ENCODE measurements at places on chromosomes 7 and 10.

GRCh38 chr7:128738570-128739047, 550 bp upstream of the CALU start:
- no peak for DNase-seq

DNA sequence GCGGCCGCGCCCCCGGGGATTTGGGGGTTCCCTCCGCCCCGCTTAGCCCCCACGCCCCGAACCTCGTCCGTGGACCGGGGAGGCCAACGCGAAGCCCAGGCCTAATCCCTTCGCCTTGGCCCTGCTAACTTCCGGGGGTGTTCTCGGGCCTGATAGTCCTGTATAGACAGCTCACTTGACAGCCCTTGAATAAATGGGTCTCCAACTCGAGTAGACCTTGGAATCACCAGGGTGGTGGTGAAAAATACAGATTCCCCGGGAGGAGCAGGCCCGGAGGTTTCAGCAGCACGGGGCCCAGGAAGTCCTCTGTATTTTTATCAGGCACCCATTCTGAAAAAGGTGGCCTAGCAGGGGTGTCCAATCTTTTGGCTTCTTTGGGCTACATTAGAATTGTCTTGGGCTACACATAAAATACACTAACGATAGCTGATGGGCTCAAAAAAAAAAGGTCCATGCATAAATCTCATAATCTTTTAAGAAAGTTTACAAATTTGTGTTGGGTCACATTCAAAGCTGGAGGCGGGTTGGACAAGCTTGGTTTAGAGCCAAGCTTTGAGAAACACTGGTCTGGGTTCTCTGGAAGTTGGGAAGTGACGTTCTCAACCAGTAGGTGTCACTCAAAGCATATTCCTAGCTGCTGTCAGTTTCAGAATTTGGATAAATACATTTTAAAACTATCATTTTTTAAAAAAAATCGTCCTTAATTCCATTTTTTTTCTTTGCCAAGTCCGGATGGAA, 221.7 kb downstream of the PHTF2 start:
- peak; percentile 65 for DNase-seq

DNA sequence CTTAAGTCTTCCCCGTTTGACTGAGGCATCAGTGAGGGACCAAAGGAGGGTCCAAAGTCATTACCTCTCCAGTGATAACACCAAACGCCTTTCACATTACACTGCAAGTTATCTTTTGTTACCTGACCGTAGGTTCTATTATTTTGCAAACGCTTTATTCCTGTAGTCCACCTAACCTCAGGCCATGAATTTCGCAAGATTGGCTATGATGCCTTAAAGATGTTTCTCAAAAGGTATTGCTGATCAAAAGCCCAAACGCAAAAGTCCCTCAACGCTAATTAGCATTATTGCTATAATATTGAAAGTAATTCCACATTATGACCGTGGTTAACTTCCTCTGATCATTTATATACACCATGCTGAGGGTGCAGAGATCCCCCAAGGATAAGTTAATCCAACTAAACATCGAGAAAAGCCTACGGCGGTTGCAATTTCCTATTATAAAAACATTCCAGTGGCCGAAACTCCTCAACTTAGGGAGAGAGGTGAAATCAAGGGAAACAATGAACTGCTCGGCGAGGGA, 649 bp downstream of the DNA2 start:
- DNase-seq = no peak

DNA sequence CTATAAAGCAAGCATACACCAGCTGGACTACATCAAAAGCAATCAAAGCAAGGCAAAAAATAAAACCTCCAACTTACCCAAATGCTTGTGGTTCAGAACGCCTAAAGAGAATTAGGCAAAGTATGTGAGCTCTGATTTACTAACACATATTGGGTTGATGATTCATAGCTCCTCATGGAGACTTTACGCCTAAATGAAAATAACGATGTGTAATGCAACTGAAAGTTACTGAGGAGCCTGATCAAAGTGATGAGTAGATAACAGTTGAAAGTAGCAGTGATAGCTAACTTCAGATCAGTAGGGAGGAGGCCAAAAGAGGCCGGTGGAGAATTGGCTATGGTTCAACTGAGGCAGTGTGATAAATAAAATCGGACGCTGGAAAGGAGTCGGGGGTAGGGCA, 85.0 kb downstream of the MPP7 start:
- DNase-seq = no peak

- DNase-seq = no peak
These were observed 283.5 kb downstream of the ARHGAP12 start for GRCh38 chr10:31644931-31645633.

DNA sequence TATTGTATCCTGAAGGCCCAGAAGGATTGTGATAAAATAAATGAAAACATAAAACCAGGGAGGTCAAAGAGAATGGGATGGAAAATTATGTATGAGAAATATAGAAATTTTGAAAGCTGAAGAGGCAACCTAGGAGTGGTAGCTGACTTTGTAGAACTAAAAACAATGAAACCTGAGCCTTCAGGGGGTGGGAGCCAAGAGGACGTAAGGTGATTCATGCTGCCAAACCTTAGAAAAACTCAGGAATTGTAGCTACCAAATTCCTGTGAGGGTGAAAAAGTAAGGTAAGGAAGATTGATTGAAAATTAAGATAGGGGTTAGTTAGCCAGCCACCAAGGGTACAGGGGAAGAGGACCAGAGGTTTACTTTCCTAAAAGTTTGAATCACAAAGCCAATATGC, 213.2 kb downstream of the KCND2 start:
- no peak for DNase-seq

DNA sequence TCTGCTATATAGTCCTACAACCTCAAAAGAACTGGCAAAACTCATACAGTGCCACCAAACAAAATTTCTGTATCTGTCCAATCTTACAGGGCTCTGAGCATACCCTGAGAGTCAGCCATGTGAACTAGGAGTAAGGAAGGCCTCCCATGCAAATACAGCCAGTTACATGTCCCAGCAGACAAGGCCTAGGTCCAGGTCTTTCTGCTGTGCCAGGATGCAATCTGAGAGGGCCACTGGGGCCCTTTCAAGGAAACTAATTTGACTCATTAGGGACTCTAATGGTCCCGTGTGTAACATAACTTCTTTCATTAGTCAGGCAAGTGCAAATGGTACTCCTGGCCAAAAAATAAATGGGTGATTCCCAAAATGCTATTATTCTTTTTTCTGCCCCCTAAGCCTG, 17.9 kb upstream of the HIBADH start:
- DNase-seq = no peak

- no peak for DNase-seq
These were observed 47.9 kb upstream of the FAM20C start for GRCh38 chr7:144454-144826.

DNA sequence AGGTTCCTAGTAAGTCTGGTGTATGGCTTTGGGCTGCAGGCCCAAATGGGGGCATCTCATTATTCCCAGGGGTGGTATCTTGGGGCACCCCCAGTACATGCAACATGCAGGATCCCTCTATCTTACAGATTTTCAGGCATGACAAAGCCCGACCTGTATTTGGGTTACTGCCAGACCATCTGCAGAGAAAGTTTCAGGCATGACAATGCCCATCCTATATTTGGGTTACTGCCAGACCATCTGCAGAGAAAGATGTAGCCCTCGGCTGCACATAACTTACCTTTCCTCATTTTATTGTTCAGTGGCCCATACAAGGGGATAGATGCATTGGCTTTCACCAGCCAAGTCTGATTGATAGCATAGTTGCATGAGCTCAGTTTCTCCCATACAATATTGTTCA, 112.2 kb upstream of the RAB18 start:
- no peak for DNase-seq

DNA sequence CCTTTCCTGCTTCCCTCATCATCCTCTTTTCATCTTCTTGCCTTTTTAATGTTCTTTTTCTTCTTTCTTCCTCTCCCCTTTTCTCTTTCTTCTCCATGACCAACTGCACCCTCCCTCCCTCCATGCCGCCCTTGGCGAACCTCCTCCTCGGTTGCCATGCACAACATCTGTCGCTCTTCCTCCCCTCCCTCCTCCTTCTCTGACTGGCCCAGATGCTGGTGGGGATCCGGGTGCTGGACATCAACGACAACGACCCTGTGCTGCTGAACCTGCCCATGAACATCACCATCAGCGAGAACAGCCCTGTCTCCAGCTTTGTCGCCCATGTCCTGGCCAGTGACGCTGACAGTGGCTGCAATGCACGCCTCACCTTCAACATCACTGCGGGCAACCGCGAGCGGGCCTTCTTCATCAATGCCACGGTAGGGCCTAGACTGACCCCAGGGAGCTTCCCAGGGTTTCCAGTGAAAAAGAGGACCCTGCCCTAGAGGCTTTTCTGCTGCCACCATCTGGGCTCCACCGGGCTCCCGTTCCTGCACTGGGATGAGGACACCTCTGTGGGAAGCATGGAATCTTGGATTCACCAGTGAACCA, 11.5 kb upstream of the VSIR start:
- no peak for DNase-seq

GRCh38 chr10:130135676-130136225, 440 bp upstream of the GLRX3 start:
- DNase-seq = no peak

GRCh38 chr7:138665249-138665648, 35.9 kb downstream of the SVOPL start:
- no peak for DNase-seq

DNA sequence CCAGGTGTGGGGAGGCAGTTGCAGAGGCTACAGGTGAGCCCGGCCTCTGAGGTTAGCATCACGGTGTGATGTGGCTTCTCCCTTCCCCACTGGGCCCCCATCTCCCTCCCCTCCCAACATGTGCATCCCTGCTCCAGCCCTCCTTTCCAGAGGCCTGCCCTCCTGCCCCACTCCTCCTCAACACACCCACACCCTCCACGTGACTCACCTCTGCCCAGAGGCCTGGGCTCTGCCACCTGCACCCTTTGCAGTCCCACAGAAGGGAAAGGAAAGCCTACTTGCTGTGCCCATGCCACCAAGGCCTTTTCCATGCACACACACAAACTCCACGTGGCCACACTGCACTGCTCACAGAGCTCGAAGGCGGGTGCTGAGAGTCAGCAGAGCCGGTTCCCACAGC, 500.6 kb upstream of the FOXK1 start:
- no peak for DNase-seq

GRCh38 chr10:48555310-48556042, 49.4 kb downstream of the ARHGAP22 start:
- no peak for DNase-seq

Data from MV-4-11 (cell line).